ENCODE measurements at places on chromosomes 2 and 18. TPM values are rescaled to one million over a fixed set of nuclear protein-coding genes. Genes with fewer than 3 reads are reported as not detected.

DNA sequence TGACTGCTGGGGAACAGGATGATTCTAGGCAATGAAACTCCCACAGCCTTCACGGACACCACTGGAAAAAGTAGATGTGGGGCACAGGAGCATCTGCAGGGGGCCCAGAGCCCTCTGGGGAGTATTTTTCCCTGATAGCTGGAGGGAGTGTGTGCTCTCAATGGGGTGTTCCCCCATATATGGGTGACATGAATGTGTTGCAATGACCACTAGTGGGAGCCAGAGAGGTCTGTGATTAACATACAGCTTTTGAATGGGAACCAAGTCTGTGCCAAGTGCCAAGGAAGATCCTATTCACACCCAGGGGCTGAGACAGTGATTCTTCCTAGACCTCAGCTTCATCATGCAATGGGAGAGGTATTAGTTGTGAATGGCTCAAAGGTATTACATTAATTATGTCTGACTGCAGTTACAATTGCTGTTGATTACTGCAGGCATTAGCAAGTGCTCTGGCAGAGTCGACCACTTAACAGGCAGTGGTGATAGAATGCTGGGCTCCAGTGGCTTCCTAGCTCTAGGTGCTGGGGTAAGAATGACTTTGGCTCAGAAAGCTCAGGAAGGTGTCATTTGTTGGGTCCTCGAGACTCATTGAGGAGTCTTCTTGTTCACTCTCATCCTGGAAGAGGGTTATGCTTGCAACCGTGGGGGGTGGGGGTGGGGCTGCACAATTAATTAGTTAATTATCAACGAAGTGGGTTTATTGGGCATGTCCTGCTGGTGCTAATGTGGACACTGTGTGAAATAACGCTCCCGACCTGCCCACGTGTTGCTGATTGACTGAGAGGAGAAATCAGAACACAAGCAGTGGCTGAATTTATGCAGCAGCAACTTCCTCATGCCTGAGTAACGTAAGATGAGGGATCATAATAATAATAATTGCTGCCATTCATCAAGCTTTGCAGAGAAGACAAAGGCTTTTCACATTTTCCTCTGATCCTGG is 194.1 kb downstream of the CLIP4 start:
- H3K36me3 ChIP-seq = no peaks in the 10 kb centered on the region
- H3K4me3 ChIP-seq = no peak overlapping the region
- H3K27me3 ChIP-seq = peaks cover 4% of the 10 kb centered on the region
- H3K4me1 ChIP-seq = no peaks in the 10 kb centered on the region
- H3K27ac ChIP-seq = no peak overlapping the region
- peak; percentile 32 for DNase-seq

- H3K4me3 ChIP-seq = no peak overlapping the region
- no peaks in the 10 kb centered on the region for H3K36me3 ChIP-seq
- H3K4me1 ChIP-seq = no peaks in the 10 kb centered on the region
- no peak overlapping the region for H3K27ac ChIP-seq
Observed at GRCh38 chr18:7196421-7196820, 34.5 kb upstream of the LRRC30 start.

DNA sequence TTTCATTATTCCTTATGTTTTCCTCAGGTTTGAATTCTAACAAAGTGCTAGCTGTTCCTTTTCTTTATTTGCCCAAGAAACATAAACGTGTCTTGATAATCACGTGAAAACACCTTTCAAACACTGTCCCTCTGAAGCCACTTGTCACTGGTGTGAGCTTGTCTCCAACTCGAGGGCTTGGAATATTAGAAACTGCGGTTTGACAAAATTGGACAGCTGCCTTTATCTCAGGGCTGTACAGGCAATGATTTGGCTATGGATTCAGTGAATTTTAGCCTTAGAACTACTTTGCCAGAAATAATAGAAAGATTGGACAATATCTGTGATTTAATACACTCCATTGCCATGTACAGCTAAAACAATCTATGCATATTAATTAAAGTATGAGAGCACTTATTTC is 763.0 kb upstream of the ACVR2A start:
- H3K27ac ChIP-seq = no peak overlapping the region
- H3K27me3 ChIP-seq = no peaks in the 10 kb centered on the region
- no peak overlapping the region for H3K4me3 ChIP-seq

DNA sequence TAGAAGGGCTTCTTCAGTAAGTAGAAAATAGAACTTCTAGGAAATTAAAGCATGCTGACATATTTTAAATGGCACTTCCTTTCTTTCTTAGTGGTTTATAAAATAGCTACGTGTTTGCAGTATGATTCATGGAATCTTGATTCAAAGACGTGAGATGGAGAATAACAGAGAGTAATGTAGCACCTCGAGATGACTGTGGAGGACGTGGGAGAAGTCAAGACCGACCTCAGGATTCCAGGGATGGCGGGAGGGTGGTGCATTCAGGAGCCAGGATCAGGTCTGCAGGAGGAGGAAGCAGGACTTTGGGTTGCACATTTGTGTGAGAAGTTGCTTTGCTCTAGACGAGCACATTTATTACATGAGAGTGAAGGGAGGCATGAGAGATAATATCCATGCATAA is 56.0 kb downstream of the DCDC2C start:
- H3K4me1 ChIP-seq = no peaks in the 10 kb centered on the region
- DNase-seq = no peak
- H3K36me3 ChIP-seq = no peaks in the 10 kb centered on the region
- no peaks in the 10 kb centered on the region for H3K27me3 ChIP-seq
- H3K27ac ChIP-seq = no peak overlapping the region

The HNMT gene
- total RNA-seq = 62.2 TPM

The MEP1B gene
- 1.8 TPM for total RNA-seq

The UGT1A8 gene
- total RNA-seq = 16.8 TPM

Measured in colonic mucosa (tissue), 4 donors.